ENCODE measurements at places on chromosomes 13 and 19.

DNA sequence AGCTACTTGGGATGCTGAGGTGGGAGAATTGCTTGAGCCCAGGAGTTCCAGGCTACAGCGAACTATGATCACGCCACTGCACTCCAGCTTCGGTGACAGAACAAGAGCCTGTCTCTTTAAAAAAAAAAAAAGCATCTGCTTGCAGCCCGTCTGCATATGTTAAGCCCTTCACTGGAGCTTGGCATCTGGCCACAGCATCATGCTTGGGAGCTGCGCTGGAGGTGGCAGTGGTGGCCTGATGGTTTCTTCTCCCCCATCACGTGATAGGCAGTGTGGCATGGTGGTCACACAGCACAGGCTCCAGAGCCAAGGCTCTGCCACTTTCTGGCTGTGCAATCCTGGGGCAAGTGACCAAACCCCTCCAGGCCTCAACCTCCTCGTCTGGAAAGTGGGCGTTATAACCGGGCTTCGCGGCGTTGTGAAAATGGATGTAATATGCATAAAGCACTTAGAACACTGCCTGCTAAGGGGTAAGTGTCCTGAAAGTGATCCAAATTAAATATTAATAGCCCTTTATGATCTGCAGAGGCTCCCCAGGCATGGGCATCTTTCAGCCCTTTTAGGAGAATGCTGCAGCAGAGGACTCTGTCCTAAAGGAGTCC lies 24.4 kb downstream of the MARK4 start:
- no peak for DNase-seq

DNA sequence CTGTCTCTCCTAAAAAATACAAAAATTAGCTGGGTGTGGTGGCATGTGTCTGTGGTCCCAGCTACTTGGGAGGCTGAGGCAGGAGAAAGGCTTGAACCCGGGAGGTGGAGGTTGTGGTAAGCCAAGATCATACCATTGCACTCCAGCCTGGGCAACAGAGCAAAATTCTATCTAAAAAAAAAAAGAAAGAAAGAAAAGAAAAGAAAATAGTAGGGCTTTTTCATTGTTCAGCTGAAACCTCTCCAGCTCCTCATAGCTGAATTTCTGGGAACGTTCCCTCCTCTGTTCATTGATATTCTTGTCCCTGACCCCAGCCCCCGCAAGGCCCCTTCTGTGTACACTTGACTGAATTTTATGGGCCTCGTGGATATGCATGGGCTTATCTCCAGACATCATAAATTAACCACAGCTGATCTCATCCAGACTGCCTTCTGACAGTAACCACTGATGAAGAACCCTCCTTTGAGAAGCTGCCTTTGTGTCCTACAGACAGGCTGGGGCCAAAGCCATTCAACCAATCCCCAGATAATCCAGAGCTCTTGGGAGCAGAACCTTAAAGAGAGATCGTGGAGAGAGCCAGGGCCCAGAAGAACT lies at the start of gene ELSPBP1:
ELSPBP1 (plus strand) TSS at position 424 of the 594 bp plus-strand sequence. CDS start 14,036 bp downstream, outside the sequence.
- no peak for DNase-seq

GRCh38 chr19:47273313-47274070 lies 1.2 kb upstream of the INAFM1 start:
- DNase-seq = peak; percentile 71

DNA sequence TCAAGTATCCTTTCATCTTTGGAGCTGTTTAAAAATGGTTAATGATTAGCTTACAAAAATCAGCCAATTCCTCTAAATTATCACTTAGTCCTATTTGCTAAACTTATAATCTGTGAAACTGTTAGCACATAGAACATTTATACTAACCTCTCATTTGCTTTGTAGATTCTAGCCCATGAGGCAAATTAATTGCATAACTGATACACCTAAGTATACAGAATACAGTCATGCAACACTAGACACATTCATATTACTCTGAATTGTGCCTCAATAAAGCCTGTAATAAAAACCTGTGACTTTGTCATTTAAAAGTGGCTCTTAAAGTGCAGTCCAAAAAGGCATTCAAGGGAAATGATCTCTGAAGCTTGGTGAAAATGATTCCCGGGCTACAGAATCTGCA lies 21.0 kb downstream of the SERPINE3 start:
- DNase-seq = no peak

- DNase-seq = no peak
Observed at GRCh38 chr19:38021352-38021751, 114.3 kb downstream of the SIPA1L3 start.

DNA sequence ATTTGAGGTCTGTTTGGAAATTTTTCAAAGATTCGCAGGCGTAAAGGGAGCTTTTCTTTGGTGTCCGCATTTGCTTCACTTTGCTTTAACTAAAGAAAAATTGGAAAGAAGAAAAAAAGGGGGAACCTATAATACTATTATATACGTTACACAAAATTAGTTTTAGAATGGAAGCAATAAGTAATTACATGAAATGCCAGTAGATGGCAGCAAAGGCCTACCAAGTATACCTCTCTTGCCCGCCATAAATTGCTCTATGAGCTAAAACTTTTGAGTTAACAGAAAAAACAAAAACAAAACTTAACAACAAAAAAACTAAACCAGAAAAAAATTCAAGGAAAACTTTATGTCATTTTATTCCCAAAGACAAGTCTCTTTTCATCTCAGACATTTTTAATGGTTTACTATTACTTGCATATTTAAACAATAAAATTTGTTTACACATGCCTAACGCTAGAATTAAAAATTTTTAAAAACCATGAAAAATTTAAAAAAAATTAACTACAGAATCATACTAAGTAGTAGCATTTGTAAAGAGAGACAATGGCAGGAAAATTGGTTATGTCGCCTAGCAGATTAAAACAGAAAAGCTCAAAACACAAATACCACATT lies 271.4 kb downstream of the NALCN start:
- no peak for DNase-seq

- DNase-seq = no peak
Observed at GRCh38 chr13:40598569-40598968, 67.9 kb downstream of the FOXO1 start.

- no peak for DNase-seq
Observed at GRCh38 chr13:76231522-76232167, 595.5 kb downstream of the LMO7 start.

GRCh38 chr13:58883405-58883804 lies 1251.9 kb downstream of the PCDH17 start:
- DNase-seq = no peak

- DNase-seq = no peak
Observed at GRCh38 chr13:35345992-35346391, 130.5 kb downstream of the MAB21L1 start.

GRCh38 chr19:8695501-8695900 lies 3.1 kb downstream of the ACTL9 start:
- DNase-seq = no peak

- no peak for DNase-seq
Observed at GRCh38 chr19:35417713-35418534, 30.1 kb upstream of the FFAR2 start.

DNA sequence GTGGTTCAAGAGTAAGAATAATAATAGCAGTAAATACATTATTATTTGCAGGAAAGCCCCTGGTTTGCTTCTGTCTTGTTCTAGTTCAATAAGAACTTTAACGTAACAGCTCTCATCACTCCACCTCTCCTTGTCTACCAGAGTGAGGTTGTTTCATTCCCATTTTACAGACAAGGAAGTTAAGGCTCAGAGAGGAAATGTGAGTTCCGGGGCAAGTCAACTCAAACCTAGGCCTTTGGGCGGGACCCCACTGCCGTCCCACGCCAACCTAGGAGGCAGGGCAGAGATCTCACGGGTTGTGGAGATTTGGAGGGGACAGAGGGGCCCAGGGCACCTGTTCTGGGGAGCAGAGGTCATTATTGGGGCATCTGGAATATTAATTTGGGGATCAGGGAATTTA lies 1.5 kb downstream of the MAP4K1 start:
- DNase-seq = no peak

DNA sequence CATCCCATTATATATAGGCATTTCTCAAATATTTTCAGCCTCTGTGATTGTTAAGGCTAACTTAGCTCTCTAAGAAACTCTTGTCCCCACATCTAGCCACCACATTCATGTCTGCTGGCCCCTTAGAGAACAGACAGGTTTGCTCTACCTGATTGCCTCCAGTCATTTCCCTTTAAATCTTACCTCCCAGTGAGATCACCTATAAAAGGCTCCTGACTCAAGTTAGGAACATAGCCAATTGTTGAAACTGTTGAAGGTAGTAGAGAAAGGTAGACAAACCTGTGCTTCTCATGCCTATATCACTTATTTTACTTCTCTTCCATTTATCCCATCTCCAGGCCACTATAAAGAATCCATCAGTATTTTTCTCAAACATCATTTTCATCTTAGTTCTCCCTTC lies 771.4 kb downstream of the DIAPH3 start:
- no peak for DNase-seq

DNA sequence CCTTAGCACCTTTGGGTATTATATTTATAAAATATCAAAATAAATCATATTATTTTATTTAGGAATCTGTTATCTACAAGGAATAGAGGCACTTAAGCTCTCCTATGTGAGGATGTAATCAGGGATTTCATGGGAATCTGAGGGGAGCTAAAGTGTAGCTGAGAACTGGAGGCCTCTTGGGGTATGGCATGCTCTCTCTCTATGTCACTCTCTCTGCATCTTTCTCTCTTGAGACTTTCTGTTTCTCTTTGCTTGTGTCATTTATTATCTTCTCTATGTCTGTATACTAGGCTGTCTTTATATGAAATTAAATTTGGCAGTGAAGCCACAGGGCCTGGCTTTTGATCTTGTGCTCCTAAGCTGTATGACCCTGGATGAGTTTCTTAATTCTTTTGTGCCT lies 37.7 kb upstream of the SCEL start:
- no peak for DNase-seq

GRCh38 chr19:6108721-6109633 lies 1.3 kb downstream of the RFX2 start:
- no peak for DNase-seq

DNA sequence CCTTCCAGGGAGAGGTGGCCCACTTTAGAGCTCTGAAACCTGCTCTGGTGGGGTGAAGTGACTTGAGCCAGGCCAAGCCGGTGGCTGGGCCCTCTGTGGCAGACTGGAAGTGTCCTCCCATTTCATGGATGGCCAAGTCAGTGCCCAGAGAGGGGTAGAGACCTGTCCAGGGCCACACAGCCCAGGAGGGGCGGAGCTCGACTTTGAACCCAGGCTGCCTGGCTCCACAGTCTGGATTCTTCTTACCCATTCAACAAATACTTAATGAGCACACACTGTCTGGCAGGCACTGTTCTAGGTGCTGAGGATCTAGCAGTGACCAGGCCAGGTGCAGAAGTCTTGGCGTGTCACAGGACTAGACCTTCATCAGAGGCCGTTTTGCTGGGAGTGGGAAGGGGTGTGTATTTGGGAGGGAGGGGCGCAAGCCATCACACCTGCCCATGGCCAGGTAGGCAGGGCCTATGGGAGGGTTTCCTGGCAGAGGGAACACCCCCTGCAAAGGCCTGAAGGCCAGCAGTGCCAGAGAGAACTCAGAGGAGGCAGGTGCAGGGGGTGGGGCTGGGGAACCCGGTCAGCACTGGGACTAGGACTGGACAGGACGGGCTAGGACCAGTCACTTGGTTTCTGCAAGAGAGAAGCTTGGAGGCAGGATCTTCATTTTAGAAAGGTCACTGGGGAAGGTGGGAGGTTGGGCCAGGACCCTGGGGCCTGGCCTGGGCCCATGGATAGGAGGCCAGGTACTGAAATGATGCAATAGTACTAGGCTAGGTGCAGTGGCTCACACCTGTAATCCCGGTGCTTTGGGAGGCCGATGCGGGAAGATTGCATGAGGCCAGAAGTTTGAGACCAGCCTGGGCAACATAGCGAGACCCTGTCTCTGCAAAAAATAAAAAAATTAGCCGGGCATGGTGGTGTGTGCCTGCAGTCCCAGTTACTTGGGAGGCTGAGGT lies 31.8 kb downstream of the DNM2 start:
- DNase-seq = no peak

DNA sequence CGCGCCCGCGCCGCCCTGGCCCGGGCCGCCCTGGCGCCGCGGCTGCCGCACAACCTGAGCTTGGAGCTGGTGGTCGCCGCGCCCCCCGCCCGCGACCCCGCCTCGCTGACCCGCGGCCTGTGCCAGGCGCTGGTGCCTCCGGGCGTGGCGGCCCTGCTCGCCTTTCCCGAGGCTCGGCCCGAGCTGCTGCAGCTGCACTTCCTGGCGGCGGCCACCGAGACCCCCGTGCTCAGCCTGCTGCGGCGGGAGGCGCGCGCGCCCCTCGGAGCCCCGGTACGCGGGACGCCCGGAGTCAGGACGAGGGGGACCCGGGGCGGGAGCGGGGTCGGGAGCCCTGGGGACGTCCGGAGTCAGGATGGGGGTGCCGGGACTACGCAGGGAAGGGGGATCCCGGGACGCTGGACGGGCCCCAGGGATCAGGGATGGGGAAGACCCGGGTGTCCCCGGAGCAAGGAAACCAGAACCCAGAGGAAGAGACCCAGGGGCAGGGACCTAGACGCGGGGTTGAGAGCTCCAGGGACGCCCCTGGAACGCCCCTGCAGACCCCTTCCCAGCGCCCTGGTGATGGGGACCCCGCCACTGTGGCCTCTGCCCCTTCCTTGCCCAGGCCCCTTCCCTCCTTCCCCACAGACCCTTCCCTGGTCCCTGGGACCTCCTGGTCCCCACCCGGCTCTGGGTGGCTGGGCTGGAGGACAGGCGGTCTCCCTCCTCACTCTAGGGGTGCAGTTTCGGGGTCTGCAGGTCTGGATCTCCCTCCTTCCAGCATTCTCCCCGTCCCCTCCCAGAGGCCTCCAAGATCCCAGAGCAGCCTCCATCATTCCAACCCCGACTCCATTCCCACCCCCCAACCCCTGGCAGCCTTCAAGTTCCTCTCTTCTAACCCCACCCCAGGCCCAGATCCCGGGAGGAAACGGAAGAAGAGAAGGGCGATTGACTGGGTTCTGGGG lies 645 bp downstream of the GRIN3B start:
- DNase-seq = no peak

GRCh38 chr19:17687857-17688784 lies at the start of gene UNC13A:
UNC13A (minus strand) TSS chr19:17688354; CDS start chr19:17688199, 155 bp downstream.
- DNase-seq = peak; percentile 38

DNA sequence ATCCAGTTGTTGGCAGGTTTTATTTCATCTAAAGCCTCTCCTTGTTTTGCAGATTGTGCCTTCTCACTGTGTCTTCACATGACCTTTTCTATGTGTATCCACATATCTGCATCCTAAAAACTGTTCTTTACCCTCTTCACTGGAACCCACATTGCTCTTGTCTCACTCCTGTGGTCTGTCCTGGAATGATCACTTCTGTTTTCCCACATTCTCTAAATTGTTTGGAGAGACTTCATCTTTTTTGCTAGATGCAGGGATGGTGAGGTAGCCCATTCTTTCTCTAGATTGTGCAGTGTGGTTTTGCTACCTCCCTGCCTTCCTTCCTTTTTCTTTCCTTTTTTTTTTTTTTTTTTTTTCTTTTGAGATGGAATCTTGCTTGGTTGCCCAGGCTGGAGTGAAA lies 608.6 kb upstream of the MIR17HG start:
- DNase-seq = no peak

GRCh38 chr13:47085346-47085745 lies 188.5 kb upstream of the HTR2A start:
- no peak for DNase-seq

DNA sequence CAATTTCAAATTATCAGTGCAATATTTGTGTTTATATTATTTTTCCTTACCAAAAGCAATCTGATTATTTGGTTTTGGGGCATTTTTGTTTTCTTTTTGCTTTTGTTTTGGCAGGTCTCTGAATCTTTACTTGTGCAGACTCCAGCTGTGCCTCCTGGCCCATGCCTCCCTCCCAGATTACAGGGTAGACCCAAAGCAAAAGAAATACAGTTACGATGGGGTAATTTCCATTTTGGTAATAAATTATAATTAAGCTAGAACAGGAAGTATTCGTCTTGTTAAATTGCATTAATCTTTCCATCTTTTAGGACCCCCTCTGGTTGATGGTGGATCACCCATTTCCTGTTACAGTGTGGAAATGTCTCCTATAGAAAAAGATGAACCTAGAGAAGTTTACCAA lies 29.2 kb upstream of the MLNR start:
- DNase-seq = no peak
